Smooth muscle cell of the umbilical artery (primary cell): ENCODE measurements at places on chromosomes 16 and 17. TPM values are rescaled to one million over a fixed set of nuclear protein-coding genes. Genes with fewer than 3 reads are reported as not detected.

Gene ENPP7
- not detected in 2 replicates for total RNA-seq

Gene SPNS3
- total RNA-seq = not detected in 2 replicates

Gene CCL2
- 149 and 224 TPM in 2 replicates for total RNA-seq

Gene SOST
- not detected in 2 replicates for total RNA-seq

Gene NRN1L
- not detected in 2 replicates for total RNA-seq

Gene TP53TG3
- total RNA-seq = not detected in 2 replicates

Gene PRSS33
- total RNA-seq = not detected in 2 replicates
